Panc1 (cell line): ENCODE measurements at places on chromosomes 6 and 20. TPM values are rescaled to one million over a fixed set of nuclear protein-coding genes. Genes with fewer than 3 reads are reported as not detected.

OOEP gene
- total RNA-seq, result 10.6 TPM

HLA-DMA gene
- 2.8 TPM for total RNA-seq

SNX3 gene
- 223 TPM for total RNA-seq

CEBPB gene
- total RNA-seq, result 52.1 TPM

DNA sequence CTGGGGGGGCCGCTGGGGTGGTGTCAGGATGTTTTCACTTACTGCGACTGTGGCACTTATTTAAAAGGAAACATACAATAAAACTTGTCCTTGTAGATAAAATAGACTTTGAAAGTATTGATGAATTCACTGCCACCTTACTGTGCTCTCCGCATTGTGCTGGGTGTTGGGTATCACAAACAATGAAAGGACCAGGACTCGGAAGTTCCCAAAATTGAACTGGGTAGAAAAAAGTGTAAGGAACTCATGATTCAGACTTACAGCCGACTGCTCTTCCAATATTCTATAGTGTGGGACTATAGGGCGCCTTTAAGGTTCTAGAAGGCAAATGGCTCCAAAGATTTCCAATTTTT lies 32.1 kb upstream of the ID4 start:
- DNase-seq, result no peak

DNA sequence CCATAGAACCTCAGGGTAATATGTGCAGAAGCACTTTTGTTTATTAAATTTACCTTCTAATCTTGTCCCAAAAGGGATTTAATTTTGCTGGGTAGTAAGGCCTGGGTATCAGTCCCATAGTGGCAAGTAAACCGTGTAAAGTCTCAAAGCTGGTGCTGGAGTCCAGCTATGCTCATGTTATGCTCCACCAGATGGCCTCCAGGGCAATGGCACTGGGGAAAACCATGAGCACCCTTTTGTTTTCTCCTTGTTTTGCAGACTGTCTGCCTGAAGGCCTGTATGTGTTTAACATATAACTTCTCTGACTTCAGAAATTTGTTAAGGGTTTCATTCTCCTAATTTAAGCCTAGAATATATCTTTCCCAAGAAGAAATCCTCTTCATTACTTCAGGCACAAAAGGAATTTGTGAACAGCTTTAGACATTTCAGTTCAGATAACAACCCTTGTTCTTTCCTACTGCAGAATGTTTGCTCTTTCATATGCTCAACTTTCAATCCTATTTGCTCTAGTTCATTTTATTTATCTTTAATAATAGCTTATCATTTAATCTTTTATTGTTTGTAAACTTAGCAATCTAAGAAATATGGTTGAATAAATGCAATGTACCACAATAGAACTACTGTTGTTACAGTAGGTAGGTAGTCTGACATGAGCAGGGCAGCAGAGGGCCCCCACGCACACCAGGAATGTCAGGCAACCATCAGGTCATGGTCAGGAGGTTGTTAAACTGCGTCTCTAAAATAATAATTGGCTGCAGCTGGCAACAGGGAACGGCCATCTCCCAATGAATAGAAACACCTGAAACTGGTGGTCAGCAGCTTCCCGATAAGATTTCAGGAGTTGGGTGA lies 162.8 kb downstream of the TENT5A start:
- no peak for DNase-seq

GRCh38 chr20:35756404-35756803 lies 14.3 kb upstream of the RBM39 start:
- no peak for DNase-seq

DNA sequence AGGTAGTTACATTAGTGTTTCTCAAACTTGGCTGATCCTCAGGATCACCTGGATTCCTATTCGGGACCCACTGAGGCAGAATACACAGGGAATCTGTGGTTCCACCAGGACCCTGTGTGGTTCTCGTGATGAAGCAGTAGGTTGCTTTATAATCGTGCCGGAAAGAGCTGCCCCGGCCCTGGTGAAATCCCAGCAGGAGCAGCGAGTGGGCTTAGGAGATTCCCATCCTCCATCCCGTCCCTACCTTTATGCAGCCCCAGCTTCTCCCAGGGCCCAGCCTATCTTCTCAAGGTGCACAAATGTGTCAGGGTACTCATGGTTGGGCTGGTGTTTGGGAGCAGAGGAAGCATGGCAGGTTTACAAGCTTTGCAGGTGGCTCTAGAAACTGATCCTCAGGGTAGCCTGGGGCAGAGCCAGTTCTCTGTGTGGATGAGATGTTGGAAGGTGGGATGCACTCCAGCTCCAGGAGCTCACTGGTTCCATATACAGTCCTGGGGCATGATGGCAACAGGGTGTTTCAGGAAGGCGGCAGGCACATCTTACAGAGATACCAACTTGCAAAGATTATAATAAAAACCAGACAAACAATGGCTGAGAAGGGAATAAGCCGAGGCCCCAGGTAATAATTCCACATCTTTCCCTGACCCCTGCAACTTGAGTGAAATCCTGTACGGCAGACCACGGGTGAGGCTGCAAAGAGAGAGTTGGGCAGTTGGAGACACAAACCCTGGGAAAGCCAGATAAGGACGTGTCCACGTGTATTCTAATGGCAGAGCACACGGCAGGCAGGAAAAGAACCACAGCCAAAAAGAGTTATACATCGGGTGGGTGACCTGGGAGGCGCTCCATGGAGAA lies 5.9 kb downstream of the SLC22A1 start:
- DNase-seq, result no peak

DNA sequence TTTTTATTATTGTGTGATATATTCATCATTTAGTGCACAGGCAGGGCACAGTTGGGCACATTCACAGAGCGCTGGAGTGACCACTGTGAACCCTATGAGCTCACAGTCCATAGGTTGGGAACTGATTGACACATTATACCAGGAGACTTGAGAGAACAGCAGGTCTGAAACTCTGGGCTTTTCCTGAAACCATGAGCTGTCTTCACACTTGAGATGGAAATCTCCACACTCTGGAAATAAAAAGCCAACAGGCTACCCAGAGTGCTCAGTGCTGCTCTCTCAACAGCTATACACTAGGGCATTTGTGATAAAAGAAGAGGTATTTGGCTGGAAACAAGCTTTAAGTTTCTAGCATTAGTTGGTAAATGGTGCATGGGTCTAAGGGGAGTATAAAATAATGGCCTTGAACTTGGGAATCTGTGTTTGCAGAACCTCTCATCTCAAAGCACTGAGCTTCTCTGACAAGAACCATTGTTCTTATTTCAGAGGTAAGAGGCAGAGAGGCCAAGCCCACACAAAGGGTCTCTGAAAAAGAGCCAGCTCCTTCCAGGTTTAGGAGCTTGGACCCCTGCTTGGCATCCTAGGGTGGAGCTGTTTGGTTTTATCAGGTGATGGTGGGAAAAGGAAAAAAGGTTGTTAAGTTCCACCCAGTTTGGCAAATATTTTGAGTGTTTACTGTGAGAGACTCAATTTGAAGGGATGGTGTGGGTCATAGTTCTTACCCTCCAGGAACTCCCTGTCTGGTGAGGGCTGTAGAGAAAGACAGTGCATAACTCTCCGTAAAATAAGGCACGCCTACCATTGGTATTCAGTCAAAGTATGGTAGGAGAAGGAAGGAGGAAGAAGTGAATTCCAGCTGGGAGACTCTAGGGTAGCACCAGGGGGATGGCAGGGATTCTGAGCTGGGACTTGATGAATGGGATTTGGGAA lies 14.5 kb downstream of the CHMP4B start:
- no peak for DNase-seq

GRCh38 chr20:5720696-5721095 lies 29.5 kb upstream of the SHLD1 start:
- no peak for DNase-seq

DNA sequence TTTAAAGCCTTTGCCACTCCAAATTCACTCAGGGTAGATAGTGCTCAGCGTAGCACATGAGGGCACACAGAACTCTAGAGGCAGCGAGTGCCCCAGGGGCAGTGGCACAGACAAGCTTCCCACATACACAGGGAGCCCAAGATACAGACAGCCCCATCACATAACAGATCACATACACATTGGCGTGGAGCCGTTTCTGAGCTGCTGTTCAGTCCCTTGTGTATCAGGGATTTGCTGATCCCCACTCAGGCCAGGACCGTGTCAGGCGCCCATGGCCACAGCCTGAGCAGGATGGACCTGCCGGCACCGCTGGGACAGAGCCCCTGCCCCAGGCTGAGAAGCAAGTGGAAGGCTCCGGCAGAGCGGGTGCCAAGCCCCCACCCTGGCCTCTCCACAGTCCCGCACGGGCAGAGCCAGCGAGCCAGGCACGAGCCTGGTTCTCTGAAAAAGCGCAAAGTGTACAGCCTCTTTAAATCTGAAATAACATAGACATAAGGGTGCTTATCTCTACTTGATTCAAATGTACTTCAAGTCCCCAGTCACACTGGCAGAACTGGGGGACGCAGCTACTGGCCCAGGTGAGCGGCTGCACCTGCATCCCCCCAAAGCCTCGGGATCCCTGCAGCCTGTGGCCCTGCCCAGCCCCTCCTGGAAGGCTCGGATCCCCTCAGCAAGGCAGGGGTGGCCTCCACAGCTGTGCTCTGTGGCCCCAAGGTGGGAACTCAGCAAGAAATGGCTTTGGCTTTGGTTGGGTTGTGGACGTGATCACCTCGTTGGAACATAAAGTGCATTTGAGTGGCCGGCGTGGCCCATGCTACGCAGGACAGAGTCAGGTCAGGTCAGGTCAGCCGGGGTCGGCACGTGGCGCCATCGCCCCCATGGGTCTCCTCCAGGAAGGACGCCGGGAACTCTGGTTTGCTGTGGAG lies 231.3 kb downstream of the ERMARD start:
- DNase-seq, result no peak

- DNase-seq, result no peak
These were observed 9.2 kb downstream of the SLCO4A1 start for GRCh38 chr20:62651285-62652021.

DNA sequence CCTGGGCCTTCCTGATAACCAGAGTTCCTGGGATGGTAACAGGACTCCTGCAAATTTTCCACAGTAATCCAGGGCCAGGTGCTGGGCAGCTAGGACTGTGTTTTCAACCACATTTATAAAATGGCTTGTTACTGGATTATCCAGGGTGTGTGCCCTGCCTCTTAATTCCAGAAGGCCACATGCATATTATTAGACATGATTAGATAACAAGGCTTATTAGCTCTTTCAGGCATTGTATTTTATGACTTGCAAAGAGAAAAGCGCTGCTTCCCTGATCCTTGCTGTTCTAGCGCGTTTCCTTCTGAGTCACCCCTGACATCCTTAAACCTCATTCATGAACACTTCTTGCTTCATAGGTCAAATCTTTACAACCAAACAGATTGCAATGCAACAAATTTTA lies 208.6 kb downstream of the UST start:
- no peak for DNase-seq

GRCh38 chr6:6663421-6664135 lies 75.1 kb downstream of the LY86 start:
- no peak for DNase-seq

DNA sequence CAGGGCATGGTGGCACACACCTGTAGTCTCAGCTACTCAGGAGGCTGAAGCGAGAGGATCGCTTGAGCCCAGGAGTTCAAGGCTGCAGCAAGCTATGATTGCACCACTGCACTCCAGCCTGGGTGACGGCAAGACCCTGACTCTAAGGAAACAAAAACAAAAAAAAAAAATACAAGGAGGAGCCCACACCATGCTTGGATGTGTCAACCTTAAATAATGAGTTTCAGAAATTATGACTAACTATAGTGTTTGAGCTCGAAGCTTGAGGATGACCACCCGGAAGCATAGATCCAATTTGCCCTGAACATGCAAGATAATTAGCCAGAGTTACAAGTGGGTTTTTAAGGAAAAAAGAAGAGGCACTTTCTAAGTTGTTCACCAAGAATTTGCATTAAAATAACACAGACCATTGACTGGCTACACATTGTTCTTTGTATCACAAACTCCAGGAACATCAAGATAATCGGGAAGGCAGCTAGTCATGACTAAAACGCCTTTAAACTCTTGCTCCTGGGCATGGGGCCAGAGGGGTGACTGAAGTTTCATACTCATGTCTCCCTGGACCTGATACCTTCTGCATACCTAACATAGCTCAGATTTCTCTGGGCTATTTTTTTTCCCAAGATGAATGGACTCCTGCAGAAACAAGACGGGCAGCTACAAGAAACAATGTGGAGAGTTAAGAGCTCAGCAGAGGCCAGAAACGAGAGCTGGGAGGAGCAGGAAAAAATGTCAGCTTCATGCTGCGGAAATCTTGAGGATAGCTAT lies 289.6 kb downstream of the PREX1 start:
- DNase-seq, result no peak

- DNase-seq, result no peak
These were observed 13.1 kb downstream of the TFAP2A start for GRCh38 chr6:10401632-10402223.

DNA sequence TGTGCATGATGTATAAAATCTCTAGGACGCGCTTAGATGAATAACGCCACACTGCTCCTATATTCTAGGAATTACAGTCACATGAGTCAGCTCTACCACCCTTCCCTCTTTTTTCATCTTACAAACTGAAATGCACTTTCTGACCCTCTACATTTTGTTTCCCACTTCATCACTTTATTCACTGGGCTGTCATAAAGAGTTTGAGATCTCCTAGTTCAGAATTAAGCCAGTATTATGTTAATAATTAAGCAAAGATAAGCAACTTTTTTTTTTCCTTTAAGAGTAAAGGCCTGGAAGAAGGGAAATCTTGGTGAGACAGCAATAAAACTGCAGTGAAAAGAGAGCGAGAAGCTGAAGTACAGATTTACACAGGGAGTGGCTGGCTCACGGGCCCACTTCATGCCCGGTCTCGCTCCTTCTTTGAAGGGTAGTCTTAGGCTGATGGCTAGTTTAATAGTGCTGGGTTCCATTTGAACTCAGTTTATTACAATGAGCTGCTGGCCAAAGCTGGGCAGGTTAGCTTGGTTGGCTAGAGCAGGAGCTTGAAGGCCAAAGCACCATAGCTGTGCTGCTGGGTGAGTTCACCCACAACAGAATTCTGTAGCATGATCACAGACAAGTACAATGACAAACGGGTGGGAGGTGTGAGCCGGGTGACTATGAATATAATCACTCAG lies 110.6 kb downstream of the MAP7 start:
- no peak for DNase-seq

- DNase-seq, result no peak
These were observed 4.2 kb downstream of the IL17A start for GRCh38 chr6:52190409-52190808.

DNA sequence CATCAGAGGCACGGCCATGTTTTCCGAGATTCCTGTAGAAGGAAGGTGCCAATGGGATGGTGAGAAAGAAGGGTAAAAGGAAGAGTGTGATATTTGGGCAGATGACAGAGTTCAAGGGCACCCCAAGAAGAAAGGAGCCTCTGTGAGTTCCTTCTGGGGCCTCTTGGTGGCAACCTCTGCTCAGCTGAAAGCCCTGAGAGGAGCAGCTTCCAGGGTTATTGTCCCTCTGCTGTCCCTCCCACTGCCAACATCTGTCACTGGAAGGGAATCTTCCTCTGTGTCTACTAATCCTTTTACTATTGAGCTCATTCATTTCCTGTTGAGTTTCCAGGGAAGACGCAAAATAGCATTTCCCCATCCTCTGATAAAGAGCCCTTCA lies 40.0 kb upstream of the KCNK16 start:
- DNase-seq, result no peak

DNA sequence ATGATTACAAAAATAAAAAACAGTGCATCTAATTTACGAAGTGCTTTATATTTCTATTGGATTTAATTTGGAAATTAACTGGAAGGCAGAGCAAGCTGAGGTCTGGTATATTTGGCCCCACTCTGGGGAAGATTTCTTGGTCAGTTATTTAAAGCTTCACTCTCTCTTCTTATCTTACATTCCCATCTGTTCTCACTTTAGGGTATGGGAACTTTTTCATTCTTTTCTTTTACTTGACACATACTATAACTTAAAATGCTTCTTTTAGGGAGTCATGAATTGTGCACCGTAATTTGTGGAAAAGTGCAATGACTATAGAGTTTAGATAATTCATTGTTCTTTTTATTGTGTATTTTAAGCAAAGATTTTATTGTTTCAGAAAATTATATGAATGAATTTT lies 170.4 kb downstream of the BCKDHB start:
- no peak for DNase-seq
